ENCODE measurements at places on chromosomes 3 and 15. TPM values are rescaled to one million over a fixed set of nuclear protein-coding genes. Genes with fewer than 3 reads are reported as not detected.

SOX14 gene
- polyA plus RNA-seq: not detected

- no peak for DNase-seq
Observed at GRCh38 chr3:177056927-177057326, 140.4 kb downstream of the TBL1XR1 start.

GRCh38 chr15:70856884-70857561 lies 3.1 kb upstream of the LARP6 start:
- DNase-seq: peak; percentile 93

DNA sequence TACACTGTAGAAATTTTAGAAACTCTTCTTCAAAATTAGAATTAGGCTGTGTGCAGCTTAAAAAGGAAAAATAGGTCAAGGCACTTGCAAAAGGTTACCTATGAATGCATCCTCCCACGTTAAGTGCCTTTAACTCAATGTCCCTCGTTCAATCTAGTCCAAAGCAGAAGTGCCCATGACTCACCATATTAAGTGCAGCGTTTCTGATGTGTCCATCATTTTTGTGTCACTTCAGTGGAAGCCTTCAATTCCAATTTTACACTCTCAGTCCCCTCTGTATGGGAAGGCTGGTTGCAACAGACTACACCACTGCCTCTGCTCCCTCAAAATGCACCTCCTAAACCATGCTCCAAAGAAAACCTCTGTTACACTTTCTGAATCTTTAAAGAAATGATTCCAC lies 53.4 kb downstream of the FOXB1 start:
- no peak for DNase-seq

DNA sequence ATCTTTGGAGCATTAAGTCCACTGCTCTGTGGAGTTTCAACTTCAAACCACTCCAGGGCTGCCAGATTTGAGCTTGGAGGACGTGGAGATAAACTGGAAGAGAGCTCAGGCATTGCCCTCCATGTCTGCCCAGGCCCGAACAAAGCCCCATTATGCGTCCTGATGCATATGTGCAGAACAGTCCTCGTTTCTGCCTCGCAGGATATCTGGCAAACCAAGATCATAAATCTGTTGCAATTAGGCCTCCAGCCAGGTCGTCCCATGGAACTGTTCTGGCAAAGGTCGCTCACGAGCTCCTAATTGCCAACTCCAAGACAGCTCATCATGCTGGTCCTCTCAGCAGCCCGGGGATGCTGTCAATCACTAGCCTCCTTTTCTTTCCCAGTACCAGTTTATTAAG lies 91.2 kb downstream of the SEMA5B start:
- no peak for DNase-seq

GRCh38 chr15:22228101-22228762 lies 147.9 kb downstream of the OR4M2 start:
- DNase-seq: no peak

GRCh38 chr3:170233530-170233929 lies 11.3 kb downstream of the PRKCI start:
- DNase-seq: no peak

PRTG gene
- polyA plus RNA-seq: 2.7 TPM

GPD1L gene
- 31.3 TPM for polyA plus RNA-seq

DNA sequence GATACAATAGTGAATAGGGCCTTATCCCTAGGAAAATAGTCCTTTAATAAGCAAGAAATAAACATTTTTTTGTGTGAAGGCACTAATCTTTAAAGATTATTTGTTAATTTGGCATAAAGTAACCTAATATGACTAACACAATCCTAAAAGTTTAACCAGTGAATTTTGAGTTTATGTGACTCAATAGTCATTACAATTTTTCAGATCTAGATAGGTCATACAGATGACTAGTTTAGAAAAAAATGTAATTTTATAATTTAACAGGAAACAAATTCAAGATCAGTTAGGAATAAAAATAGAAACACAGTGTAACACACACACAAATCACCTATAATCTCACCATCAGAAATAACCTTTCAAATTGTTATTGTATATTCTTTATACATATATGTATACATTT lies 620.7 kb upstream of the ALCAM start:
- DNase-seq: no peak

DNAH12 gene
- 0.68 TPM for polyA plus RNA-seq

GRCh38 chr3:117893001-117893400 lies 1141.6 kb downstream of the IGSF11 start:
- DNase-seq: no peak

FOXL2 gene
- not detected for polyA plus RNA-seq

SNRPN gene
- polyA plus RNA-seq: not detected

GABRR3 gene
- polyA plus RNA-seq: not detected

Data from muscle of arm (tissue), 14 donors.